ENCODE measurements at places on chromosomes 3 and 15. TPM values are rescaled to one million over a fixed set of nuclear protein-coding genes. Genes with fewer than 3 reads are reported as not detected.

The FOXL2 gene
- not detected for total RNA-seq

DNA sequence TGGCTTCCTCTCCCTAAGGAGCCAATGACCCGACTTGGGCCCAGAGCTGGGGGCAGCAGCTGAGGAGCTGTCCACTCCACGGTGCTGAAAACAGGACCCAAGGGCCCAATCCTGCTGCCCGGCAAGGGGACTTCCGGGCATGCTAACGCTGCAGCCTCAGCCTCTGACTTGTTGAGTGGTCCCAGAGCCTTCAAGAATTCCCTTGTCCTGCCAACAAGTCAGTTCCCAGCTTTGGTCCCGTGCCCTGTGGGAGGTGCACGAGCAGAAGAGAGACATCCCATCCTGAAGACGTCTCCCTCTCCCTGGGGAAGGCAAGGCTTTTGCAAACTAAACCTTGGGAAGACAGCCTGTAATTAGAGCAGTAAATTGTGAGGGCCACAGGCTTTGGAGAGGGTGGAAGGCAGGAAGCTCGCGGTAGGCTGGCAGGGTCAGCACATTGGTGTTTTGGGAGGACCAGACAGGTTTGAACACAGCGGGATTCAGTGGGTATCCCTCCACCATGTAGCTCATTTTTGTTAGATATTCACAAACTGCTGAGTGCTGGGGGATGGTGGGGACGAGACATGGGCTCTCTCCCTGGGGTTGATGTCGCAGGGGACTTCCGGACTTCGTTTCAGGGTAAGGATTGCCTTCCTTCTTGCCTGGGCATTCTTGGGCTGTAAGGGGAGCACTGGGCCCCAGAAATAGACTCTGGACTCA, 29.8 kb upstream of the PRR23E start:
- no peak for DNase-seq

DNA sequence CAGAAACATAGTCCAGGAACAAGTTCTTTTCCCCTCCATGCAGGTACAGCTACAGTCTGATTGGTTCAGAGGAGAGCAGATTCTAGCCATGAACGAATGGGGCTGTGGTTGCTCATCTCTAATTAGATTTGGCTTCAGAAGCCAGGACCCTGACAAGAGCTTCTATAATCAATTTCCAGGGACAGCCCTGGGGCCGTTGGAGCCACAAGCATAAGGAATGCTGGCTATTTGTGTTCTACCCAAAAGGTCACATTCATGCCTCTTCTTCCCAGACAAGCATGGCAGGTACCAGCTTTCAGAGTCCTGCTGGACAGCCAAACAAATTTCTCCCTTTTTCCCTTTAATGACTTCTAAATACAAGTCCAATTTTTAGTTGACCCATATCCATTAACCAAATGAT, 215.5 kb upstream of the LRTM1 start:
- DNase-seq: peak; percentile 9

The CTXN2 gene
- total RNA-seq: not detected

DNA sequence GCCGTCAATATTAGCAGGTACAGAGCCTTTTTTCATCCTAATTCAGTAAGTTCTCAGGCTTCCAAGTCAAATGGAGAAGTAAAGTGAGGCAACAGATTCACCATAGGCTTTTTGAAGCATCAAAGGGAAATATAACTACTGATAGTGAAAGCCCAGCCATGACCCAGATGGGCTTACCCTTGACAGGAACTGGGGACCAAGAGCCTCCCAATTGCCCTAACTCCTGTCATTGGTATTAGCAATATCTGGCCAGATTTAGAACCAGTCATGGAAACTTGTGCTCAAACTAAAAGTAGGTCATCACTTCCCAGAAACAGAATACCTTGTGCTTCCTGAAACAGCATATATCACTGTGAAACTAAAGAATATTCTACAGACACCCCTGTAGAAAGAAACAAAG, 33.0 kb downstream of the NME9 start:
- DNase-seq: no peak

DNA sequence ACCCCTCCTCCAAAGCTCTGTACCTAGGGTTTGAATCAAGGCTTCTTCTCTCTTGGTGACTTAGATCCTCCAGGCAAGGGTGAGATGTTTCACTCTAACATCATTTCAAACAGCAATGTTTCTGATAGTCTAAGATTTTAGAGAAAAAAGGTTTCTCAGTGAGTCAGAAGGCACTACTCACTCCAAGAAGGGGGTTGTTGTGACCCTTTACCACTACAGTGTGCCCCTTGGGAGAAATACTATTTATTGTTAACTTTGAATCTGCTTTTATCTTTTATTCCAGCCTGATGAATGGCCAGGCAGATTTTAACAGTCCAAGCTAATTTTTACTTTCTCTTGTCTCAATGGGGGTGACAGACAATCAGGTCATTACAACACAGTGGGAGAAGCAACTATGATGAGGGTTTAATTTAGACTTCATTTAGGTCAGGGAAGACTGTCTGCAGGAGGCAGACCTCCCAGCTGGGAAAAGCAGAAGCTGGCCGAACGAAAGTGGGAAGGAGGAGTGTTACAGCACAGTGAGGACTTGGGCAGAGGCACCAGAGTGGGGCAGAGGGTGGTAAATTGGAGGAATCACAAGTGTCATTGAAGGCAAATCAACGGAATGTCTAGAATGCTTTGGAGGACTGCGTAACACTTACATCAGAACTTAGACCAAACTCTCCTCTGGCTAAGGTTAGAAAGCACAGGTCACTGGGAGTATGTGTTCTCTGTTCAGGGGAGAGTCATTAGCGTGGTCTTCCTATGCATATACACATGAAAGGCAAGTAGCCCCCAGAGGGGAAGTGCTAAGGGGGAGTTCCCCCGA, 21.2 kb downstream of the ZNF860 start:
- DNase-seq: no peak

Measured in HT1080 (cell line).